ENCODE measurements at places on chromosomes 1 and 21. TPM values are rescaled to one million over a fixed set of nuclear protein-coding genes. Genes with fewer than 3 reads are reported as not detected.

The KLF17 gene
- total RNA-seq = not detected

DNA sequence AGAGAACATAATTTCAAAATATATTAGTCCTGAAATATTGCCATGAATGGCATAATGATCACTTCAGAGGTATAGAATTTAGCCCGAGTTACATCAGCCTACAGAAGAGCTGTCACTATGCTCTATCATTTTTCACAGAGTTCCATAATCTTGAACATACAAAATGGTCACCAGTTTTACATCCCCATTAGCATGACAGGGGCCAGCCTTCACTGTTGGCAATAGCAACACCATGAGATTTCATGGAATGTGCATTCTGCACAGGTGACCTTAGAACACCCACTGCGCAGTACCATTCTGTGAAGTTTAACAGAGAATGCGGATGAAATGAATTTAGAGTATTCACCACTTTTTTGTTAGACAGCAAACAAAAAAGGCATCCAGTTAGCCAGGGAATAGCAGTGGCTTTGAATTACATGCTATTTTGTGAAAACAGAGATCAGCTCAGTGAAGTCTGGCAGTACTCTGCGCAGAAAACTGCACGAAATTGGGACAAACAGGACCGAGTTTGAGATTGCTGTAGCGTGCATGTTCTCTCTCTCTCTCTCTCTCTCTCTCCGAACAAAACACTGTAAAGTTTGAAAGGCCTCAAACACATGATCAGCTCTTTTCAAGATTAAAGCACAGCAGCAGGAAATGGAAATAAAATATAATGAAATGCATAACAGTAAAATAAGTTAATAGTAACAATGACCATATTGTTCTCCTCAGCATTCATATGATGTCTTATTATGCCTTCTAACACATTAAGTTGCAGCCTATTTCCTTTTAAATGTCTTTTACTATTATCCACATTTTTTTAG, 349.3 kb downstream of the USH2A start:
- H3K4me3 ChIP-seq = no peak overlapping the region
- no peak overlapping the region for H3K27ac ChIP-seq
- H3K4me1 ChIP-seq = no peaks in the 10 kb centered on the region
- no peaks in the 10 kb centered on the region for H3K36me3 ChIP-seq
- no peak for DNase-seq
- H3K27me3 ChIP-seq = no peaks in the 10 kb centered on the region

DNA sequence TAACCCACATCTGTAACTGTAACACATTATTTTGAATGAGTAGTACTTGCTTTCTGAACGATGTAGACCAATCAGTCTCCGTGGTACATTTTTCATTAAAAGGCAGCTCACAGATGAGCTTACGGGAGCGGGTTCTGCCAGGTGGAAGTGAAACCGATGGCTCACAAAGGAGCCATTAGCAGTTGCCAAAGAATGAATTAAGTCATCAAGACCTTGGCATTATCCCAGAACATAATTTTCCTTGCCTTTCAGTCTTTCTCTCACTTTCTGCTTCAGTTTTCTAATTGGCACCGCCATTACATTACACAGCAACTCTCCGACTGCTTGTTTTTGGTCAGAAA, 33.5 kb upstream of the UTS2 start:
- peaks cover 12% of the 10 kb centered on the region for H3K27me3 ChIP-seq
- H3K4me1 ChIP-seq = no peaks in the 10 kb centered on the region
- no peak overlapping the region for H3K27ac ChIP-seq
- no peak for DNase-seq
- H3K4me3 ChIP-seq = no peak overlapping the region
- H3K36me3 ChIP-seq = no peaks in the 10 kb centered on the region

- H3K36me3 ChIP-seq = no peaks in the 10 kb centered on the region
- H3K27me3 ChIP-seq = peaks cover 6% of the 10 kb centered on the region
- no peak for DNase-seq
- H3K4me3 ChIP-seq = no peak overlapping the region
- no peak overlapping the region for H3K27ac ChIP-seq
These were observed 96.5 kb upstream of the SPATA6 start for GRCh38 chr1:48568501-48568900.

The PGLYRP4 gene
- not detected for total RNA-seq

The SERPINC1 gene
- total RNA-seq = 0.44 TPM

GRCh38 chr1:167638064-167638463, 8.0 kb downstream of the RCSD1 start:
- H3K36me3 ChIP-seq = peaks cover 23% of the 10 kb centered on the region
- H3K4me1 ChIP-seq = peaks cover 100% of the 10 kb centered on the region
- H3K27ac ChIP-seq = peak overlapping the region; percentile 100
- H3K27me3 ChIP-seq = no peaks in the 10 kb centered on the region

DNA sequence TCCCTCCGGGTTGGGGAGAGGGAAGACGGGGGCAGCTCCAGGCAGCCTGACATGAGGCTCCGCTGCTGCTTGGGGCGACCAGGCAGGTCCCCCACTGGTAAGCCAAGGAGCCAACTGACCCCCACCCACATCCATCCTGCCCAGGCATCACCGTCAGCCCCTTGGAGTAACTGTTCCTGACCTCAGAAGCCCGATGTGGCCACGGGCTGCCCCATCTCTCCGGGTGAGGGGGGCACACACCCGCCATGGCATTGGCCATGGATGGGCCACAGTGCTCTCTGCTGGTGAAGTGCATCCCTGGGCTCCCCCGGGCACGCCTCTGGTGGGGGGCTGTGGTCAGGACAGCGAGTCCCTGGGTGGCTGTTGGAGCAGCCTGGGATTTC, 100.0 kb downstream of the CRYAA start:
- H3K4me3 ChIP-seq = no peak overlapping the region
- H3K27me3 ChIP-seq = no peaks in the 10 kb centered on the region
- no peaks in the 10 kb centered on the region for H3K36me3 ChIP-seq
- peaks cover 4% of the 10 kb centered on the region for H3K4me1 ChIP-seq
- DNase-seq = no peak

- peak overlapping the region; percentile 73 for H3K27ac ChIP-seq
- H3K4me3 ChIP-seq = no peak overlapping the region
- peaks cover 7% of the 10 kb centered on the region for H3K36me3 ChIP-seq
These were observed 95.3 kb downstream of the MTR start for GRCh38 chr1:236890152-236891056.

The KRTAP13-2 gene
- total RNA-seq = not detected

DNA sequence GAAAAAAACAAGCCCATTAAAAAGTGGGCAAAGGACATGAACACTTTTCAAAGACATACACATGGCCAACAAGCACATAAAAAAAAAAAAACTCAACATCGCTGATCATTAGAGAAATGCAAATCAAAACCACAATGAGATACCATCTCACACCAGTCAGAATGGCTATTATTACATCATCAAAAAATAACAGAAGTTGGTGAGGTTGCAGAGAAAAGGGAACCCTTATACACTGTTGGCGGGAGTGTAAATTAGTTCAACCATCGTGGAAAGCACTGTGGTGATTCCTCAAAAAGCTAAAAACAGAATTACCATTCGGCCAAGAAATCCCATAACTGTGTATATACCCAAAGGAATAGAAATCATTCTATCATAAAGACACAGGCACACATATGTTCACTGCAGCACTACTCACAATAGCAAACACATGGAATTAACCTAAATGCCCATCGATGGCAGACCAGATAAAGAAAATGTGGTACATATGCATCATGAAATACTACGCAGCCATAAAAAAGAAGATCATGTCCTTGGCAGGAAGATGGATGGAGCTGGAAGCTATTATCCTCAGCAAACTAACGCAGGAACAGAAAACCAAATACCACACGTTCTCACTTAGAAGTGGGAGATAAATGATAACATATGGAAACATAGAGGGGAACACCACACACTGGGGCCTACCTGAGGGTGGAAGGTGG, 70.1 kb downstream of the INTS7 start:
- H3K4me3 ChIP-seq = no peak overlapping the region
- peaks cover 16% of the 10 kb centered on the region for H3K36me3 ChIP-seq
- H3K27ac ChIP-seq = no peak overlapping the region
- H3K27me3 ChIP-seq = no peaks in the 10 kb centered on the region
- no peaks in the 10 kb centered on the region for H3K4me1 ChIP-seq
- no peak for DNase-seq

DNA sequence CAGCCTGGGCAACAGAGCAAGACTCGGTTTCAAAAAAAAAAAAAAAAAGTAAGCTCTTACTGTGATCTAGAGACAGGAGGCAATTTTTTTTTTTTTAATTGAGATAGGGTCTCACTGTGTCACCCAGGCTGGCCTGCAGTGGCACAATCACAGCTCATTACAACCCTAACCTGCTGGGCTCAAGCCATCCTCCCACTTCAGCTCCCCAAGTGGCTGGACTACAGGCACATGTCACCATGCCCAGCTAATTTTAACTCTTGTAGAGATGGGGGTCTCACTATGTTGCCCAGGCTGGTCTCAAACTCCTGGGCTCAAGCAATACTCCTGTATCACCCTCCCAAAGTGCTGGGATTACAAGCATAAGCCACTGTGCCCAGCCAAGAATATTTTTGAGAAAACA, 7.4 kb downstream of the RPL22 start:
- peaks cover 46% of the 10 kb centered on the region for H3K4me1 ChIP-seq
- DNase-seq = no peak
- H3K27ac ChIP-seq = no peak overlapping the region
- H3K27me3 ChIP-seq = no peaks in the 10 kb centered on the region
- H3K4me3 ChIP-seq = no peak overlapping the region
- H3K36me3 ChIP-seq = peaks cover 16% of the 10 kb centered on the region

The RSPO1 gene
- not detected for total RNA-seq

The FGR gene
- 2.0 TPM for total RNA-seq

The C4BPA gene
- total RNA-seq = not detected

- H3K4me1 ChIP-seq = peaks cover 5% of the 10 kb centered on the region
- peaks cover 88% of the 10 kb centered on the region for H3K36me3 ChIP-seq
- DNase-seq = peak; percentile 52
- no peak overlapping the region for H3K4me3 ChIP-seq
These were observed 26.6 kb downstream of the ATF6 start for GRCh38 chr1:161792740-161793139.

DNA sequence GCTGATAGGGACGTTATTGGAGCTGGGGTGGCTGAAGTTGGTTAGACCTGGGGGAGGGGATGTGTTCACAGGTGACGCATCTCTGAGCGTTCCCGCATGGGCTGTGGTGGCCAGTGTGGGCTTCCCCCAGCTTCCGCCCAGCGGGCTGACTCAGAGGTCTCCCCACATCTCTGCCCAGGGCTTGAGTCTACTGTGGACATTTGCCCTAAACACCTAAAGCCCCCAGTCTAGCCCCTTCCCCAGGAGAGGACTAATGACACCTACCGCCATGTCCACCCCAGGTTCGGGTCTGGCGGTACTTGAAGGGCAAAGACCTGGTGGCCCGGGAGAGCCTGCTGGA, 2.0 kb downstream of the AGRN start:
- H3K4me3 ChIP-seq = no peak overlapping the region
- H3K27ac ChIP-seq = no peak overlapping the region
- H3K4me1 ChIP-seq = peaks cover 17% of the 10 kb centered on the region
- no peaks in the 10 kb centered on the region for H3K27me3 ChIP-seq
- no peaks in the 10 kb centered on the region for H3K36me3 ChIP-seq

- H3K27ac ChIP-seq = no peak overlapping the region
- DNase-seq = no peak
- H3K36me3 ChIP-seq = no peaks in the 10 kb centered on the region
- H3K4me3 ChIP-seq = no peak overlapping the region
- H3K4me1 ChIP-seq = no peaks in the 10 kb centered on the region
- peaks cover 13% of the 10 kb centered on the region for H3K27me3 ChIP-seq
These were observed 132.0 kb downstream of the FOXD2 start for GRCh38 chr1:47569681-47570470.

DNA sequence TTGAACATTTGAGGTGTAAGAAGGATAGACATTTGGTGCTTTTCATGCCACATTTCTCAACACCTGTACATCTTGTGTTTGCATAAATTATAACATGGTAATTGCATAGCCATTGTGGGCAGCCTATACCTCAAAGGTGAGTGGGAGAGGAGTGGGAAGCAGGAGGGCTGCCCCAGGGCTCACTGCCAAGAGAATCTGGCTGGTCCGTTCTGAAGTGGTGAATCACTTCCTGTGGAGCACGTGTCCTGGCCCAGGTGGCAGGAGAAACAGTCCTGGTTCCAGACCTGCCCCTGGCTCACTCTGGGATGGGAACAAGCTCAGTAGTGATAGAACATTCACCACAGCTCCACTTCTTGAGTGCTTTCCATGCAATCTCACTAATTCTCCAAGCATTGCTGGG, 11.6 kb upstream of the OLFML2B start:
- H3K4me1 ChIP-seq = no peaks in the 10 kb centered on the region
- H3K4me3 ChIP-seq = no peak overlapping the region
- H3K36me3 ChIP-seq = no peaks in the 10 kb centered on the region
- H3K27me3 ChIP-seq = peaks cover 26% of the 10 kb centered on the region
- no peak overlapping the region for H3K27ac ChIP-seq

- H3K4me1 ChIP-seq = peaks cover 23% of the 10 kb centered on the region
- H3K27ac ChIP-seq = peak overlapping the region; percentile 43
These were observed 37.4 kb downstream of the PRKACB start for GRCh38 chr1:84181350-84182005.

The TACSTD2 gene
- total RNA-seq = not detected

- DNase-seq = no peak
- H3K27me3 ChIP-seq = peaks cover 7% of the 10 kb centered on the region
- no peaks in the 10 kb centered on the region for H3K36me3 ChIP-seq
- H3K4me3 ChIP-seq = no peak overlapping the region
These were observed 28.3 kb upstream of the TMPRSS2 start for GRCh38 chr21:41536076-41536826.

- H3K4me3 ChIP-seq = no peak overlapping the region
- no peaks in the 10 kb centered on the region for H3K36me3 ChIP-seq
- no peaks in the 10 kb centered on the region for H3K4me1 ChIP-seq
These were observed 9.4 kb downstream of the PRDM16 start for GRCh38 chr1:3078430-3078861.

DNA sequence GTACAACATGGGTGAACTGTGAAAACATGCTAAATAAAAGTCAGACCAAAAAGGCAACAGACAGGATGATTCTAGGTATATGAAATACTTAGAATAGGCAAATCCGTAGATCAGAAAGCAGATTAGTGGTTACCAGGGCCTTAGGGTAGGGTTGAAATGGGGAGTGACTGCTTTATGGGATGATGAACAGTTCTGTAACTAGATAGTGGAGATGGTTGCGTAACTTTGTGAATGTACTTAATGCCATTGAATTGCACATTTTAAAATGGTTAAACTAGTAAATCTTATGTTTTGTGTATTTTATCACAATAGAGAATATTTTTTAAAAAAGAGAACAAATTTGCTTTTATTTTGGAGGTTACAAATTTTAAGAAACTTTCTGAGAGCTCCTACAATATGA, 17.4 kb downstream of the ZNF326 start:
- H3K27me3 ChIP-seq = no peaks in the 10 kb centered on the region
- no peaks in the 10 kb centered on the region for H3K4me1 ChIP-seq

DNA sequence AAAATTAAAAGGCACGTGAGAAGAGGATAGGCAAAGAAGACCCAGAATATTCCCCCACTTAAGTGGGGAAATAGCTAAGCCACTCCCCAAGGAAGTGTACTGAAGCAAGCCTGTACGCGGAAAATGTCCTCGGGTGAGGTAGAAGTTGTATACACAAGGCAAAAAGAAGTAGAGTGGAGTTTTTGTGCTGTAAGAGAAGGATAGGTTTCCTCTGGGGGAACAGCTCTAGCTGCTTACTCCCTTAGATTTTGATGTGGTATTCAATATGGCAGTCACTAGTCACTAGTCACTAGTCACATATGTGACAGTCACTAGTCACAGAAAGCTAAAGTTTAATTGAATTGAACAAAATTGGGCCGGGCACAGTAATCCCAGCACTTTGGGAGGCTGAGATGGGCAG, 7.6 kb downstream of the TXNIP start:
- peak overlapping the region; percentile 42 for H3K4me3 ChIP-seq
- H3K27ac ChIP-seq = peak overlapping the region; percentile 93
- peaks cover 17% of the 10 kb centered on the region for H3K36me3 ChIP-seq
- no peaks in the 10 kb centered on the region for H3K27me3 ChIP-seq
- H3K4me1 ChIP-seq = peaks cover 83% of the 10 kb centered on the region

GRCh38 chr1:6638226-6638625, 13.6 kb downstream of the THAP3 start:
- no peak overlapping the region for H3K4me3 ChIP-seq
- peak overlapping the region; percentile 35 for H3K27ac ChIP-seq
- no peaks in the 10 kb centered on the region for H3K27me3 ChIP-seq
- H3K4me1 ChIP-seq = no peaks in the 10 kb centered on the region
- peaks cover 10% of the 10 kb centered on the region for H3K36me3 ChIP-seq
